ENCODE measurements at places on chromosomes 11 and 22.

- DNase-seq: no peak
Observed at GRCh38 chr22:38086001-38086845, 2.2 kb upstream of the SLC16A8 start.

- DNase-seq: peak; percentile 30
Observed at GRCh38 chr11:130088217-130088616, 18.5 kb downstream of the APLP2 start.

- no peak for DNase-seq
Observed at GRCh38 chr11:33182246-33182878, 21.1 kb upstream of the CSTF3 start.

DNA sequence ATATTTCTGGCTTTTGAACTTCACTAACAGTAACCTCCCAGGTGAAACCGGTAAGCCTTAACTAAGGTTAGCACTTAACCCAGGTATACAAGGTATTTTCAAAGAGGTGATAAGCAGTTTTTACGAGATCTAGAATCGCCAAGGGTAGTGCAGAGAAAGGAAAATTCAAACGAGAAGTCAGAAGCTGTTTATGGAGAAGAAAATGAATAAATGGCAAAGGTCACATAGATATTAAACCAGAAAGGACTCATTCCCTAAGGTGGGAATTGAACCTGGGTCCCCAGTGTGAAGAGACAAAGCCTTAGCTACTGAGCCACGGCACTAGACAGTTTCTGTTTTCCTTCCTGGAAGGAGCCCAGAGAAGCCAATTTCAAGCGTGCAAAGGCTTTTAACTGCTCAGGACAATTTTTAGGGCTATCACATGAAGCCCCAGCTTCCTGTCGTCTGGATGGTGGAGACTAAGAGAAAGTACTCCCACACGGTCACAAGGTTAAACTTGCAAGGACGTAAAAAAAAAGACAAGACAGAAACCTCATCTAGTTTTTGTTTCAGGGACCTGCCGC lies 5.7 kb upstream of the C1QTNF6 start:
- peak; percentile 71 for DNase-seq

- peak; percentile 73 for DNase-seq
Observed at GRCh38 chr11:2196970-2197770, 25.6 kb upstream of the TH start.

DNA sequence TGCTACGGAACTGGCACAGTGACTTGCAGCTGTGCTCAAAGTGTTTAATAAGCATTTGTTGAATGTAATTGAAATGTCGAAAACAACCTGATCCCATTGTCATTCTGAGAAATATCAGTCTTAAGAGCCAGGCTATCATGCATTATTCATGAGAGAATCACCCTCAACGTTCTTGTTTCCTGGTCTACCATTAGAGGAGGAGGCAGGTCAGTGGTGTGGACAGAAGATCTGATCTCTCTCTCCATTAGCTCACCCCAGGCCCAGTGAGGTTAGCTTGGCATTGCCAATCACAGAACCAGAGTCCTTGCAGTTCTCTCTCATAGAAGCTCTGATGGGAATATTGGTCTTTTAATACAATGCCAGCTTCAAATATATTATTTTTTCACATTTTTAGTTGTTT lies 121.1 kb upstream of the SPON1 start:
- peak; percentile 43 for DNase-seq

DNA sequence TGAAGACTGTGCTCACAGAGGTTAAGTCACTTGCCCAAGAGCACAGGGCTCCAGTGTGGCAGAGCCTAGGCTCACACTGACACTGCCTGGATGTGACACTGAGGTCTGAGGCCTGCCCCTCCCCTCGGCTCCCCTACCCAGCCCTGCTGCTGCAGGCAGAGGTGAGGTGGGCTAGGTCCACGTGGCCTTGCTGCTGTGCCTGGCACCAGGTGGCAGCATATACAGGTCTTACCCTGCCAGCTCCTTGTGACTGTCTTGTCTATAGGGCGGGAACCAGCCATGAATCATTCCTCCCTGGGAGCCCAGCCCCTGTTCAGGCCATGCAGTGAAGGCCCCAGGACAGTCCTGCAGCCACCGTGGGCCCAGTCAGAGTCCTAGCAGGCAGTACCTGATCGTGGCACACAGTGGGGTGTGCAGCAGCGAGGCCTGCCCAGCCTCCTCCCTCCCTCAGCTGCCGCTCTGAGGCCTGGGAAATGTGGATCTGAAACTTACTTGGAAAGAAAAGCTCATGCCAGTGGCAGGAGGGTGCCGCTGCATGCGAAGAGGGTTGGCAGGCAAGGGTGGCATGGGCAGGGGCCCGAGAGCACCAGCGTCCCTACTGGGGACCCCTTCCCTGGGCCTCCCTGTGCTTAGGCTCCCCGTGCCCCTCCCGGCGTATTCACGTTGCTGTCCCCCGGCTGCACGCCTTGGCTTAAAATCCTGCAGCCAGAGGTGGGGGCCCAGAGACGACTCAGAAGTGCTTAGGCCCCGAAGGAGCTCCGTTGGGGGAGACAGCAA lies 1.2 kb upstream of the CERK start:
- peak; percentile 82 for DNase-seq

DNA sequence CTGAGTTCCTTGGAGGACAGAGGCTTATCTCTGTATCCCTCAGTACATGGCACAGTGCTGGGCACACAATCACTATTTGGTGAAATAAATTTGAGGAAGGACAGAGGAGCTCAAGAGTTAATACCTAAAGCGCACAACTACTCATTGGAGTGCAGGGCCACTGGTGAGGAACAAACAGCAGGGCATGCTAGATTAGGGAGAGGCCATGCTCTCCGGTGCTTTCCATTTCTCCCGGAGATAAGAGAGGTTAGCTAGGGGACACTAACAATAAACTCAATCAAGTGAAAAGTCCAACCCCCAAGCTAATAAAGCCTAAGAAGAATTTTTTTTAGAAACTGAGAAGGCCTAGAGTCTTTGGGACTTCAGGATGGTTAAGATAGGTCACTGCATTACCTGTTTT lies 29.1 kb downstream of the NFRKB start:
- no peak for DNase-seq

GRCh38 chr11:57316017-57316416 lies 8.7 kb downstream of the TNKS1BP1 start:
- no peak for DNase-seq

GRCh38 chr22:19167106-19167869 lies 11.2 kb downstream of the SLC25A1 start:
- DNase-seq: no peak

All from kidney tubule cell (primary cell).